ENCODE measurements at places on chromosomes 7 and 10.

DNA sequence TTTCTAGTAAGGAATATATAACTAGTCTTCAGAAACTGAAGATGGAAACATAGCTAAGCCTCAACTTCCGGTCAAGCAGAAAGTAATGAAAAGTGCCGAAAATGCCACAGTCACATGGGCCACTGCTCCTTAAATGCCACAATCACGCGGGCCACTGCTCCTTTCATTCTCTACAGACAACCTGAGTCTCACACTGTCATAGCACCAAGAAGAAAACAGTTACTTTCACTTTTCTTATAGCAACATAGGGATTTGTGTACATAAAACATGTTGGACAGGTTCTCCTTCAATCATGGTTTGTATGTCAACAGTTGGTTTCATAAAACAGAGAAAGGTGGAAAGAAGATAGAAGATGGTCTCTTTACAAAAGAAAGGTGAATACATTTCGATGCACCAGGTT lies 48.6 kb upstream of the NOBOX start:
- DNase-seq, result no peak

- DNase-seq, result peak; percentile 87
Measured at GRCh38 chr10:97072851-97073665, 112.7 kb downstream of the SLIT1 start.

- DNase-seq, result no peak
Measured at GRCh38 chr10:4730998-4731397, 95.0 kb upstream of the AKR1E2 start.

DNA sequence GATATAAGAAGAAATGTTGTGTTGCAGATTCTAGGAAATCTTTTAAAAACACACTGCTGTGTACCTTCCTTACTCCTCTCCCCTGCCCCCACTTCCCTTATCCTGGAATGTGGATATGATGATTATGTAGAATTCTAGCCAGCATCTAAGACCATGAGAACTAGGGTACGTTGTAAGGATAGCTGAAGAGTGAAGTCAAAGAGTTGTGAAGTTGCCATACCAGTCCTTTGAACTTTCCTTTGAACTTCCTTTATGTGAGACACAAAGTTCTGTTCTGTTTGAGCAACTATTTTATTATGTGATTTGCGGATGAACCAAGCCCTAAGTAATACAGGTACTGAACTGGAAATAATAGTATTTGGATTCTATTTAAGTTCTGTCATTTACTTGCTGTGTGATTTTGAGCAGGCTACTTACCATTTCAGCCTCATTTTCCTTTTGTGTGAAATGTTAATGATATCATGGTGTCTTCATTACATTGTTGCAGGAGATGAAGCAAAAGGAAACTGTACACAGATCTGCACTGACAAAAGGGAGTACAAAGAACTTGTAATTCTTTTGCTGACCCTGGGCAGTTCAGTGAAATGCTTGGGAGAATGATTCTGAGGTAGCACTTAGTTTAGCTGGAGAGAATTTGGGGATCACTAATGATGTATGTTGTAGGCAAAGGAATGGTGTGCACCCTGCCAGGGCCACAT lies 31.4 kb downstream of the RPA3 start:
- no peak for DNase-seq

DNA sequence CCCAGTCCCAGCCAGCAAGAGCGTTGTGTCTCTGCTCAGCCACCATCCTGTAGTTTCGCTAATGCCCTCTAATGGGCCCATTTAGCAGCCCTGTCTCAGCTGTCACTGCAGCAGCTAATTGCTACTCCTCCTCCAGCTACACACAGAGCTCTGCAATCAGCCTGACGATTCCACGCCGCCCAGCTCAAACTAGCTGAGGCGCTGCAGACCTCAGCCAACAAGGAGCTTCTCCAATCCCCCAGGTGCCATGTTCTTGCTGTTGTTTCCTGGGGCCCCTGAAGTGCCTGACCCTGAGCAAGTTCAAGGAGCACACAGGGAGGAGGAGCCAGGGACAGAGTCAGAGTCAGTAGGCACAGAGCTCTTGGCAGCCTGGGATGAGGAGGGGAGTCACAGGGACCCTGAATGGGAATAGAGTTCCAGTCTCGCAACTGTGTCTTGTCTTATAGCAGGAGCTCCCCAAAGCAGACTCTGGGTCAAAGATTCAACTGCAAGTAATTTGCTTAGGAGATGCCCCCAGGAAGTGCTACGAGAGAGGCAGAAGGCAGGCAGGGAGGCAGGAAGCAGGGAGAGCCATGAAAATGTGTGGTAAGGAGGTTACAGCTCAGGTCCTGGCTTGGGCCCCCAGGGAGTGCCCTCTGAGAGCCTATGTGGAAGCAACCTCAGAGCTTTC lies 135.8 kb upstream of the UNC5B start:
- DNase-seq, result no peak

GRCh38 chr10:13693783-13694700 lies 107.3 kb downstream of the PRPF18 start:
- DNase-seq, result no peak

DNA sequence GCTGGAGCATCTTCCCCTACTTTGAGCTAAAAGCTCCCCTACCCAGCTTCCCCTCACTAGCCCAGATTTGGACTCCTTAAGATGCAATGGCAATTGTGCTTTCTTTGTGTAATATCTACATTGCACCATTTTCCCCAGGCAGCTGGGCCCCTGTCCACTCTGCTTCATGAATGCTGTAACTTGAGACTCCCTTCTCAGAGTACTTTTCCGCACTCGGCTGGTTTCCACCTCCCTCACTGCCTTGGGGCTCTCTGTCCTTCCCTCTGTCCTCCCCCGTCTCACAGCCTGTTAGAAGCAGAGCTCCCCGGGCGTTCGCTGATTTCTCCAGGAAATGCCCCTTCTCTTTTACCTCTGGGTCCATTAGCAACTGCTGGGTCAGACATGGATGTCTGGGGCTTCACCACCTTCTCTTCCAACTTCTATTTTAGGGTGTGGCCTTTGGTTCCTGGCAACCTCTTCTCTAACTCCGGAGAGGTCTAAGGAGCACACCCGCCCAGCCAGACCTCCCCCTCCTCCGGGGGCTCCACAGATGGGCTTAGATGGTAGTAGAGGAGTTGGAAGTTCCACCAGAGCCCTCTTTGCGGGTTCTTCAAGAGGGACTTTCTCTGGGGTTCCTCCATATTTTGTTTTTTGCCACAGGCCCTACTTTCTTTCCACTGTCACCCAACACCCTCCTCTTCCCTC lies 2.9 kb upstream of the TMEM72 start:
- DNase-seq, result peak; percentile 87

- DNase-seq, result no peak
Measured at GRCh38 chr7:30937416-30937815, 25.8 kb downstream of the AQP1 start.

- peak; percentile 78 for DNase-seq
Measured at GRCh38 chr7:79471699-79472098, 18.2 kb upstream of the MAGI2 start.

- peak; percentile 71 for DNase-seq
Measured at GRCh38 chr7:92778972-92779371, 57.4 kb downstream of the CDK6 start.

DNA sequence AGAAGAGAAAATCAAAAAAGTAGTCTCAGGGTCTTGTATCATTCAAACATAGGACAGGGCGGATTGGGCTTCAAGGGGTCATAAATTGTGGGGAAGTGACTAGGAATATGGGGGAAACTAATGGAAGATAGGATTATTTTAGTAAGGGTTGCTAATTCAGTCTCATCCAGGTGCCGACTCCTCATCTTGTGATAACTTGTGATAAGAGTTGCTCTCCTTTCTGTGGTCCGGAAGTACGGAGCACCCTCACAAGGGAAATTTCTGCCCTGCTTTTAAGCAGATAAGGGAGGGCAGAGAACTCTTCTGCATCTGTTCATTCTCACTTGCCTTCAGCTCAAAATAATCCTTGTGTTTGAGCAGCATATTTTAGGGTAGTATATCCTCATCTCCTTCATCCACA lies 436.4 kb upstream of the LRGUK start:
- no peak for DNase-seq
